NCI-H187 treated with DMSO at 0.1 percent for 48 hours (cell line): ENCODE measurements at places on chromosomes 13 and 19.

DNA sequence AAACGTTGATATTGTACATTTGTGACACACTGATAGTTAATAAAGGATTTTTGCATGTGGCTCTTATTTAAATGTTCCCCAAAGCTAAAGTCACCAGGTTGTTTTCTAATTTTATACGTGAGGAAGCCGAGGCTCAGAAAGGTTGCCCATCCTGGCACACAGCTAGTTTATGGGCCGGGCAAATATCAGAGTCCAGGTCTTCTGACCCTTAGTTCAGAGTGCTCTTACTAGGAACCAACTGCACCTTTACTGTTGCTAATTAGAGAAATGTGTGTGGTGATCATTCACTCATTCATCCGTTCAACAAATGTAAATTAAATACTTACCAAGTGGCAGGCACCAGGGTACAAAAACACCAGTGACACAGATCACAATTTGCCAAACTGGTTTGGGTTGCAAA is 46.3 kb upstream of the RGCC start:
- DNase-seq = no peak

GRCh38 chr19:16885166-16885565 is 3.6 kb upstream of the F2RL3 start:
- no peak for DNase-seq

GRCh38 chr19:9885077-9885552 is 50.0 kb downstream of the PIN1 start:
- no peak for DNase-seq

- no peak for DNase-seq
These were observed 390.3 kb downstream of the DLEU7 start for GRCh38 chr13:50453188-50453587.

- no peak for DNase-seq
These were observed 22.1 kb downstream of the ACTN4 start for GRCh38 chr19:38669552-38669951.

GRCh38 chr19:46631481-46631880 is 4.5 kb downstream of the GNG8 start:
- DNase-seq = no peak

DNA sequence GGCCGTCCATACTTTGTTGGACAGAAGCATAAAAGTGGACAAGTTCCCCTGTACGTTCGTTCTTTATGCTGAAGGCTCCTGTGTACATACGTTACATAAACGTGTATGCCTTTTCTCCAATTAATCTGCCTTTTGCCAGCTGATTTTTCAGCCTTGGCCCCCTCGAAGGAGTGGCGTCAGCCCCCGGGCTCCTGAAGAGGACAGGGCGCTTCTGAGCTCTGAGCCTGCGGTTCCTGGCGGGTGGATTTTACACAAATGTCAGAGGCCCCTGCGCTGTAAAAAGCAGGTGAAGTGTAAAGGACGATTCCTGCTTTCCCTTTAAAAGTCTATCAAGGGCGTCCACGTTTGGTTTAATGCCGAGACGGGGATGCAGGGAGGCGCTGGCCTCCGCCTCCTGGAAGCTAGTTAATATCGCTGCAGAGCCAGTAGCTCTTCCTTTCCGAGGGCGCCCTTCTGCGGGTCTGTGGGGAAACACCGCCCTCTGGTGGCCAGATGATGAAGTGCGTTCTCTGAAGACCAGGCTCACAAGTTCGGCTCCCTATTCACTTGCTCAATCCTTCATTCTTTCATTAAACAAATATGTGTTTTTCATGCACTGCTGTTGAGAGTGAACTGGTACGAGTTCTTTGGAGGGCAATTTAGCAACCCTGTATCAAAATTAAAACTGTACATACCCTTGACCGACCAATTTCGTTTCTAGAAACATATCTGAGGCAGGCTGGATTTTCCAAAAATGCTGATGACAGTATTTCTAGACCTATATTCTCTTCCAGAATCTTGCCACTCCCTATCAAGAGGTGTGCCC is 62.0 kb downstream of the GPR12 start:
- no peak for DNase-seq

DNA sequence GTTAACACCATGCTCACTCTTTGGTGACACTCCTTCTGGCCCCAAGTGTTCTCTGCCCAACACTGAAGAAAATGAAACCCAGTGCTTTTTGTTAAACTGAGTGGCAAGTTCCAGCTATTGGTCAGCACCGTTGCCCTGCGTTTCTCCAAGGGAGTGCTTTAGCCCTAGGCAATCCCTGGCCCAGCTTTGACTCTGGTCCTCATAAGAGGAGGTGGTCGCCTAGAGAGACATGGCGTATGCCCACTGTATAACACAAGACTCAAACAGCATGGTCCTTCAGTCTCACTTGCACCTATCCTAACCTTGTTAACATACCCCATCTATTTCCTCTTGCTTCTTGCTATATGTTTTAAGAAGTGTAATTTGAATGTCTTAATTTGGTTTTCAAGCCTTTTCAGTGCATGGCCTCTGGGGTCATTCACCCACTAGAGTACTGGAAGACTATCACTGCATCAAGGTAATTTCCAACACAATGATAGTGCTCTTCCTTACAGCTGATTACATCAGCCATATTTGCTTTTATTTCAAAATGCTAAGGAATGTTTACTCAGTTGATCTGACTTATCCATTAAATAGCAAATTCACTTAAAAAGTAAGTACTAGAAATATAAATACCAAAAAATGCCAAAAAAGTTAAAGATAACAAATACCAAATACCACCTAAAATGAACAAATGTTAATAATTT is 190.5 kb upstream of the SOX21 start:
- no peak for DNase-seq

GRCh38 chr19:13873834-13874515 is 3.0 kb upstream of the NANOS3 start:
- DNase-seq = no peak

- DNase-seq = no peak
These were observed 384.4 kb downstream of the DLEU7 start for GRCh38 chr13:50459046-50459445.

GRCh38 chr13:23695711-23696464 is 125.7 kb downstream of the TNFRSF19 start:
- DNase-seq = no peak

DNA sequence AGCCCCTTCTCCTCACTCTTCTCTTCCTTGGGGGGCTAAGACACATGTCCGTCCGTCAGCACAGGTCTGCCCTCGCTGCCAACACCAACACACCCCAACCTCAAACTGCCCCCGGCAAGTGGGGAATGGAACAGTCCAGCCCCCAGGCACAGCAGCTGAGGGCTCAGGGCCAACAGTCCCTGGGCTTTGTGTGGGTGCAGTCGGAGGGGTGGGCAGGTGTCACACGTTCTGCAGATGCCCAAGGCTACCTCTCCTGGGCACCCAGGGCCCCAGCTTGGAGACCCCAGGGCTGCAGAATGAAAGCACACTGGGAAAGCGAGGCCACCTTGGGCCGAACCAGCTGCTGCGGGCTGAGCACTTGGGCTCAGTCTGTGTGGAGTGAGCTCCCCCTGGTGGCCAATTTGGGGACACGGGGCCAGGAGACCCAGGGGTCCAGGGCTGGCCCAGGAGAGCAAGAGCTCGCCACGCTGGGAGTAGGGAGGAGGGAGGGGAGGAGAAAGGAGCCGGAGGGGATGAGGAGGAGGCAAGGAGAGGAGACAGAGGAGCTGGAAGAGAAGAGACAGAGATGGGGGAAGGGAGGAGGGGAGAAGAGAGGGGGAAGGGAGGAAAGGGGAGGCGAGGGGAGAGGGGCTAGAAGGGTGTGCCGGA is 14.0 kb upstream of the ATP8B3 start:
- no peak for DNase-seq

DNA sequence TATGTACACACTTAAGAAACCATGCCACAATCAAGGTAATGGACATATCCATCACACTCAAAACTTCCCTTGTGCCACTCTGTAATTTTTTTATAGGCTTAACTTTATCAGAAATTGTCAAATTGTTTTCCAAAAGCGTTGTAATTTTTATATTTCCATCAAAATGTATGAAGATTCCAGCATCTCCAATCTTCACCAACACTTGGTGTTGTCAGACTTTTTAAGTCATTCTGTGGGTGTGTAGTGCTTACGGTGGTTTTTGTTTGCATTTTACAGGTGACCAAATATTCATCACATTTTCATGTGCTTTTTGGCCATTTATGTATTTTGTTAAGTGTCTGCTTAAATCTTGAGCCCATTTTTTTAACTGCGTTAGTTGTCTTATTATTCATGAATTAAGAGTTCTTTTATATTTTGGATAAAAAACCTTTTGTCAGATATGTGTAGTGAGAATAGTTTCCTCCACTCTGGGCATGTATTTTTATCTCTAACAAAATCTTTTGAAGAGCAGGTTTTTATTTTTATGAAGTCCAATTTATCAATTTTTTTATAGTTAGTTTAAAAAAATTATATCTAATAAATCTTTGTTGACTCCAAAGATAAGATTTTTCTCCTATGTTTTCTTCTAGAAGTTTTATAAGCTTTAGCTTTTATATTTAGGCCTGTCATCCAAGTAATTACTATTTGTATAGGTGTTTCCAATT is 4.6 kb upstream of the ZNF45 start:
- no peak for DNase-seq

GRCh38 chr13:46492946-46493345 is 60.0 kb upstream of the LRCH1 start:
- DNase-seq = no peak

GRCh38 chr13:71300602-71301001 is 566.4 kb downstream of the DACH1 start:
- no peak for DNase-seq

DNA sequence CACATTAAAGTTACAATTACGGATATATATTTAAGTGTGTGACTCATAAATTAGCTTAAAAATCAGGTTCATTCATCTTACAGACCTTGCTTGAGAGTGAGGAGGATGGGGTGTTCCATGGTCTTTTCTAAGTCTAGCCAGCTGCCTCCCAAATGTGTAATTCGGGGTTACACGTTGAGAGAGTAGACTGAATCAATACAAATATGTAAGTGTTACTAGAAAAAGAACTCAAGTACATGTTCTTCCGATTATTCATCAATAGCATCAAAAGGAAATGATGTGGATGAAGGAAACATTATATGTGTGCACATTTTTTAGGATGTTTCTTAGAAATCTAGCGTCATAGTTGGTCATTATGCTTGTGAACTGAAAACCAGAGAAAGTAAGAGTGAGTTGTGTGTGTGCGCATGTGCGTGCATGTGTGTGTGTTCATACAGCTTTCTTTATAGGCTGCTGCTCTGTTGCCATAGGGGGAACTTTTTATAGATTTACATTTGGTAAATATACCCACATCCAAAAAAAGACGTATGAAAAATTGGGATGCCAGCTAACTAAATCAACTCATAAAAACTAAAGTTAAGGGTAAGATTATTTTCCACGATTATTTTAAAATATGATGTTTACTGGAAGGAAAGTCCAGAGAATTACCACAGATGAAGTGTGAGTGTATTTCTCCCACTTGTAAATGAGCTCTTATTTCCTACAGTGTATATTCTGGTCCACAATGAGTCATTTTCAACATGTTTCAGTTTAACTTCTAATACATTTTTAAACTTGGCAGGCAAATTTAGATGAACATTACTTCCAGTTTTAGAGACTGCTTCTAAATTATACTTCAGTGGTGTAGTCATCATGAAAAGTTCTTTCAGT is 82.4 kb downstream of the PIBF1 start:
- no peak for DNase-seq

- DNase-seq = no peak
These were observed 11.3 kb upstream of the UBL3 start for GRCh38 chr13:29861694-29862110.

DNA sequence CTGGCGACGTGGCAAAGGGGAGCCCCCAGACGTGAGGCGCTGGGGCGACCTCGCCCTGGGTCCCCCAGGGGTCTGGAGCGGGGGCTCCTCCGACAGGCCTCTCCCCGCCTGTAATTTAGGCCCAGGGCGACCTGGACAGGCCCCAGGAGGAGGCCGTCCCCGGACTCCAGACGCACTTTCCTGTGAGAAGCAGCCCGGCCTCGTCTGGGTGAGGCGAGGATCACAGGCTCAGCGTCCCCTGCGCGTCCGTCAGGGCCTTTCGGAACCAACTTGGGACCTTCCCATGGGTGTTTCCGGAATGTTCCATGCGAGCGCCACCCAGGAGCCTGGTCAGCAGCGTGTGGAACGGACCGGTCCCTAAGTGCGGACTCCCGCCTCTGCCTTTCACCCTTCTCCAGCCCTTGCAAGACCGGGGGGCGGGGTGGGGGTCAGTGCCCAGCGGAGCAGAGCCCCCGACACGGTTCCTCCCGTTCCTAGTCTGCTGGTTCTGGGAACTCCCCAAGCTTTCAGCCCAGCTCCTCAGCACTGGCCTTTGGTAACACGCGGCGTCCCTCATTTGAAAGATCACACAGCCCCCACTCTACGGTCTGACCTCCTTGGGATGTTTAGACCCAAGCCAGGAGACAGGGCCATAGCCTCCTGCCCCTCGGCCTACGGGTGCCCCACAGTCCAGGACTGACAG is 1.1 kb upstream of the GRTP1 start:
- DNase-seq = no peak

GRCh38 chr13:21429211-21429610 is 29.9 kb downstream of the ZDHHC20 start:
- no peak for DNase-seq

DNA sequence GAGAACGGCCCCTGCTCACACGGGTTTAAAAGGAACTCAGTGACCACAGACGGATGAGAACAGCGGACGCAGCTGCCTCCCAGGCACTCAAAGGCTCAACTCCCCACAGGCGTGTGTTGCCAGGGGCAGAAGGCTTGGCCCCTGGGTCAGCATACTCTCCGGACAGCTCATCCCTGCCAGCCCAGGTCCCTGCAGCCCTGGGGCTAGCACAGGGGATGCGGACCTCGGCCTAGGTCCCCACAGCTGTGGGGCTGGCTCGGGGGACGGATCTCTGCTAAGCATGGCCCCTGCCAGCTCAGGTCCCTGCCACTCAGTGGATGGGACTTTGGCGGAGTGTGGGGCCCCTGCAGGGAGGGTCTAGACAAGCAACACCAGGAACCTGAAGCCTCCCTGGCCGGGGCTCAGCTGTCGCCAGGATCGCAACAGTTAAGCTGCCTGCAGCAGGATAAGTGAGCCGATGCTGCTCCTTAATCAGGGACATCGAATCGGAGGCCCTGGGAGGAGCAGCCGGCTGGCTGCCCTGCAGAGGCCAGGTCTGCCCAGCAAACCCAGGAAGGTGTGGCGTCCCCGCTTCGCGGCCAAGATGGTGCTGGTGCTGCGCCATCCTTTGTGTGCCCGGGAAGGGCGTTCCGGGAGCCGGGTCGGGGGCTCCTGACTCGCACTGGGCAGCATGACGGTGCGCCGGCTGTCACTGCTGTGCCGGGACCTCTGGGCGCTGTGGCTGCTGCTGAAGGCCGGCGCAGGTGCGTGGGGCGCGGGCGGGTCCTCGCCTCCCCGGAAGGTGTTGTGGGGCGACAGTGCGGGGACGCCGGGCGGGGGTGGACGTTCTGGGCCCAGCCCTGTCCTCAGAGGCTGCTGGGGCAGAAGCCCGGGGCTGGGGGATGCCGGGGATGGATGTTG is 32.5 kb downstream of the MCF2L start:
- DNase-seq = peak; percentile 95

DNA sequence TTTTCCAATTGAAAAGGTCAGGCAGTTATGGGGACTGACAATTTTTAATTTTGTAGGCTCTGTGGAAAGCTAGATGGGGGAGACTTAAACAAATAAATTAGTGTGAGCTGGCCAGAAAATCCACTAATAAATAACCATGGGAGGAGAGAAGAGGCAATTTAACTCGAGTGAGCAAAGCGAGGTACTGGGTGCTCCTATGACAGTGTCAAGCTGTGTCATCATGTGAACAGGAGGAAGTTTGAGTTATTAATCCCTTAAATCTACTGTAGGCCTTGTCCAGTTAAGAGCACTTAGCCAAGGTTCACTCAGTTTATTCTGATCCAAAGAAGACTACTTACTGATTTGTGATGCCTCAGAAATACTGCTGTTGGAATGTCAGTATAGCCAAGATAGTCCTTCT is 122.8 kb downstream of the OXGR1 start:
- DNase-seq = no peak
